ENCODE measurements at places on chromosomes 16 and 17. TPM values are rescaled to one million over a fixed set of nuclear protein-coding genes. Genes with fewer than 3 reads are reported as not detected.

Gene ASIC2
- 0.25 TPM for total RNA-seq

Gene CTRB1
- total RNA-seq = not detected

Gene SOST
- not detected for total RNA-seq

Gene ARHGAP44
- 5.9 TPM for total RNA-seq

Gene FBXW10
- total RNA-seq = not detected

Gene CYGB
- 19.9 TPM for total RNA-seq

Gene APPBP2
- 19.9 TPM for total RNA-seq

Gene USH1G
- total RNA-seq = not detected

Gene TSPAN10
- 0.17 TPM for total RNA-seq

Gene BCL6B
- 0.08 TPM for total RNA-seq

Gene DNAH2
- 0.04 TPM for total RNA-seq

DNA sequence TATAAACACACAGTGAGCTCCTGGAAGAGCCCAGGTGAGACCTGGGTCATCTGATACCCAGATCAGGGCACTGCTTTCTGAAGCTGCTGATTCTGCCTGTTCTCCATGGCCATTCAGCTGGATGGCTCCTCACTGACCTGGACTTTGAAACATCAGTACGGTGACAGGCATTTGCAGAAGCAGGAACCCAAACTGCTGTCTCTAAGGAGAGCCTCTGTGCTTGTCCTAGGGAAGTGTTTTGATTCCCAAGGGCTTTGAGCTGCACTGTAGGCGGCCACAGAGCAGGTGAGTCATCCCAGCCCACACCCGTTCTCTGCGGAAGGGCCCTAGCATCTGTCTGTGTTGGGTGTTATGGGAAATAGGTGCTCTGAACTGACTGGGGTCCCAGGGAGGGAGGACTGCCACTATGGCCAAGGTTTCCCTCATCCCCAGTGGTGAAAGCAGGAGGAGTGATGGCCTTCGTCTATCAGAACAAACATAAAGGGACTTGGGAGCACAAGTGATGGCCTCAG, 60.7 kb upstream of the ADCY9 start:
- DNase-seq = peak; percentile 29

DNA sequence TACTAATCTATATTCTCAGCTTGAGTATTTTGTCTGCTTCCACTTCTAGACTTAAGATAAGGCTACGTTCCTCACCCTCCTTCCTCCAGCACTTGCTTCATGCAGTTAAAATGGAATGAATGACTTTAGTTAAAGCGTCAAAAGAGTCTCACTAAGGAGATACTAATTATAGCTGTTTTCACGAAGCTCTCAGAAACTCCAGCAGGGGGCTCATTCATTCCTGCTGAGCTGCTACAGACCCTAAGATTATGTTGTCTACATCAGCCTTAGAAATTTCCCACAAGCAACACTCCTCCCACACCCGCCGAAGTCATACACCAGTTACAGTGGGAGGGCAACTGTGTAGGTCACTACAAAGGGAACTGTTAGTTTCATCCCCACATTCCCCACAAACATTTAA, 57.0 kb upstream of the KIFC3 start:
- no peak for DNase-seq

DNA sequence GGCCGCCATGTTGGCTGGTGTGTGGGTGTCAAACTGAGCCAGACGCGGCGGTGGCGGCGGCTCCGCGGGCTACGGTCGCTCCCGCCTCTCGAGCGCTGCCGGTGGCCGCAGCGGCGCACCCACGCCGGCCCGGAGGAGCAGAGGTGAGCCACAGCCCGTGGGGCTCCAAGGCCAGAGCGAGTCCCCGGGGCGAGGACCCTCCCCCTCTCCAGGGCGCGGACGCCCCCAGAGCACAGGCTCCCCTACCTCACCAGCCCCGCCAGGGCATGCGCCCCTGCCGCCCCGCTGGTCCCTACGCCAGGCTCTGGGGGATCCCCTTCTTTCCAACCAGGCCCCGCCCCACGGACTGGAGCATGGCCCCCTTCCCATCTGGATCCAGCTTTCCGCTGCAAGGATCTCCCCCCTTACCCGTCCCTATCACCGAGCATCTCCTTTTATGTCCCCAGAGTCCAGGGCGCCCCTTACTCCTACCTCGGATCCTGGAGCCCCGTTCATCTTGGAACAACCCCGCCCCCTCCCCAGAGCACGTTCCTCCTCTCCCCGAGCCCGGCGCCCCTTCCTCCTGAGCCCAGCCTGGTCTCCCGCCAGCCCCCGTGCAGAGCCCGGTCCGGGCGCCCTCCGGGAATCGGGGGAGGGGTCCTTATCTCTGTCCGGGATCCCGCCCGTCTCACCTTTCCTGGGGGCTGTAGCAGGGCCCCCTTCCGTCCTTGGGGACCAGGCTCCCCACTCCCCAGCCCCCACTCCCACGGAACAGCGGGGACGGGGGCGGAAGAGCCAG, 412 bp downstream of the EPN2 start:
- no peak for DNase-seq

DNA sequence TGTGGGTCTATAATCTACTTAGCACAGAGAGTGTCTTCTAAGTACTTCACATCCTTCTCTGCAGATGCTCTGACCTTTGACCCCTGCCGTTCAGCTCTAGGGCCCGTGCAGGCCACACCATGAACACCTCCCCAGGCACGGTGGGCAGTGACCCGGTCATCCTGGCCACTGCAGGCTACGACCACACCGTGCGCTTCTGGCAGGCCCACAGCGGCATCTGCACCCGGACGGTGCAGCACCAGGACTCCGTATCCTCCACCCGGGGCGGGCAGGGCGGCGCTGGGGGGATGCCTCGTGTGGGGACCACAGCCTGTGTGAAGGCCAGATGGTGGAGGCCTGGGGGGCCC, 686 bp downstream of the MLST8 start:
- DNase-seq = no peak

- DNase-seq = no peak
Measured at GRCh38 chr17:59688496-59688895, 18.7 kb downstream of the PTRH2 start.

DNA sequence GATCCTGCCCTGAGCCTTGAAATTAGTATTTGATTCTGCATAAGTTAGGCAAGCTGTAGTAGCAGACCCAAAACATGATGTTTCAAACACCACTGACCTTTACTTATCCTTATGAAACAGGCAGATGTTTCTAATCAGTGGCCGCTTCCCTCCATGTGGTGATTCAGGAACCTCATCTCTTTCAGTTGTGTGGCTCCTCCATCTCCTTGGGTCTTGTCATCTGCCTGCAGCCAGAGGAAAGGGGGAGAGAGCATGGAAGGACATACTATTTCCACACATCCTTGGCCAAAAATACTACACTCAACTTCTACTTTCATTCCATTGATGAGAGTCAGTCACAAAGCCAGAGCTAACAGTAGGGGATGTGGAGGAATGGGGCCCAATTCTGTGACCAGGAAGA, 41.6 kb upstream of the IRX6 start:
- DNase-seq = no peak

- DNase-seq = no peak
Measured at GRCh38 chr17:70123193-70123592, 46.1 kb upstream of the KCNJ2 start.

- no peak for DNase-seq
Measured at GRCh38 chr16:87848676-87849345, 20.5 kb downstream of the SLC7A5 start.

DNA sequence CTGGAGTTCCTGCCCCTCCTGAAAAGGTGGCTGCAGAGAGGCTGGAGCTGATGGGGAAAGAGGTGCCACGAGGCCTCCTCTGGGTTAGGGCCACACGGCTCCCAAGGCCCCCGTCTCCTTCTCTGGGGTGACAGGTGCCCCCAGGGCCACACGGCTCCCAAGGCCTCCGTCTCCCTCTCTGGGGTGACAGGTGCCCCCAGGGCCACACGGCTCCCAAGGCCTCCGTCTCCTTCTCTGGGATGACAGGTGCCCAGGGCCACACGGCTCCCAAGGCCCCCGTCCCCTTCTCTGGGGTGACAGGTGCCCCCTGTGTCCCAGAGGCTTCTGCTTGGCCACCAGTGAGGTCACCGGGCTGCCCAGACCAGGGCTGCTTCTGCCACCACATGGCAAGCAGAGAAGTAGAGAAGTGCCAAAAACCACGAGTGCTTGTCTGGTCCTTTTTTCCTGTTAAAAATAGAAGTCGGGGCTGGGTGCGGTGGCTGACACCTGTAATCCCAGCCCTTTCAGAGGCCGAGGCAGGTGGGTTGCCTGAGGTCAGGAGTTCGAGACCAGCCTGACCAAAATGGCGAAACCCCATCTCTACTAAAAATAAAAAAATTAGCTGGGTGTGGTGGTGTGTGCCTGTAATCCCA, 4.1 kb downstream of the CAPN15 start:
- no peak for DNase-seq

GRCh38 chr17:67392111-67392510, 15.0 kb downstream of the PITPNC1 start:
- no peak for DNase-seq

DNA sequence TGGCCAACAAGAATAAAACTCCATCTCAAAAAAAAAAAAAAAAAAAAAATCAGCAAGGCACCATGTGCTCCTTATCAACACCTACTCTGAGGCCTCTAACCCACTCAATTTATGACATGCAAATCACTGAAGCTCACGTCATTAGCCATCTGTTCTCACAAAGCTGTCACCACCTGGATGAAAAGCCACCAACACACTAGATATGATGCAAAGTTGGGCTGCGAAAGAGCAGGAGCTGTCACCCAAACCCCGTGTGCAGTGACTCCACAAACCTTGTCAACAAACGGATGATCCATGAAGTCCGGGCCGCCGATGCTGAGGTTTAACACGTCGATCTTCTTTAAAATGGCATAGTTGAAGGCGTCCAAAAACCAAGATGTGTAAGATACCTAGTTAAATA, 25.3 kb downstream of the MBTPS1 start:
- no peak for DNase-seq

GRCh38 chr17:56269556-56270389, 116.5 kb downstream of the ANKFN1 start:
- DNase-seq = no peak

GRCh38 chr16:9115277-9115676, 23.8 kb downstream of the HAPSTR1 start:
- no peak for DNase-seq

DNA sequence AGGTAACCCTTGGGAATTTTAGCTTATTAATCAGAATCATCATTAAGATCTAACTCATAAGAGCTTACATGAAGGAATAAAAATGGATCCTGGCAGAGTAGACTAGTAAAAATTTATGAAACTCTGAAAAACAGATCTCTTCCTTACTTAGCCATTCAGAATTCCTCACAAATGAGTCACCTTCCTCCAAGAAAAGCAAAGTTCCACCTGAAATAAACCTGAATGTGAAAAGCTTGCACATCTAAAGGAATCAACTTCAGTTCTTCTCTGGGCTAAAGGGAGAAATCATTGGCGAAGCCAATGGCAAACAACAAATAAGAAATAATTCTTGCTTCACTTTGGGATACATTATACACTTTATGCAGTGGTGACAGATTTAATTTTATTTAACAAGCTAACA, 22.7 kb downstream of the MYO1D start:
- DNase-seq = peak; percentile 47

DNA sequence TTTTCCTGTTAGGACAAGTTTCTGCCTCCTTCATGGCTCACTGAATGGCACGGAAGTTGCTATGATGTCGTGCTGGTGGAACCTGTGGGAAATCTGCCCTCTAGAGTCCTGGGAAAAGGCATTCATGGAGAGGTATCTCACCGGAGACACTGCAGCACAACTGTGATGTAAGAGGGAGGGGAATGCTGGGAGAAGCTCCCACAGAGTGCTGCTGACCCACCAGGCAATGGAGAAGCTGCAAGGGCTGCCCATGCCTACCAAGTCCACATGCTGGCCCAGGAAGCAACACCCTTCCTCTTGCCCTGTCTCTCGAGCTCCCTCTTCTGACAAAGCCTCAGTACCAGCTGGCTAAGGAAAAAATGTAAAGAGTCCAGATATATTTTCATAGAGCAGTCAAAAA, 45.2 kb upstream of the SLC5A11 start:
- DNase-seq = peak; percentile 39

Measured in kidney epithelial cell (primary cell).